ENCODE measurements at places on chromosomes 16 and 17. TPM values are rescaled to one million over a fixed set of nuclear protein-coding genes. Genes with fewer than 3 reads are reported as not detected.

- no peak for DNase-seq
Observed at GRCh38 chr17:17590141-17590751, 1.3 kb downstream of the PEMT start.

FNDC8 gene
- polyA plus RNA-seq: not detected

- no peak for DNase-seq
Observed at GRCh38 chr17:3809135-3809534, 8.1 kb upstream of the ITGAE start.

DNA sequence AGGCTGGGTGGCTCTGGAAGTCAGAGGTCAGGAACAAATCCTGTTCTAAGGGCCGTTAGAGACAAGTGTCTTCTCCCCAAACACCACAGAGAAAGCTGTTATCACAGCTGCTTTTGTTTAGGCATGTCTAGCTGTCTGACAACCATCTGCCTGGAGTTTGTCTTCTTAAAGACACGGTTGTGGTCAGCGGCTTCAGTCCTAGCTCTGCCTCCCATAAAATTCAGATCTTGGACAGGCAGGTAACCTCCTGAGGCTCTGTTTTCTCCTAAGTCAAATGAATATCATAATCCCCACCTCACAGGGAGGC lies 2.3 kb upstream of the ITGA3 start:
- DNase-seq: no peak

DNA sequence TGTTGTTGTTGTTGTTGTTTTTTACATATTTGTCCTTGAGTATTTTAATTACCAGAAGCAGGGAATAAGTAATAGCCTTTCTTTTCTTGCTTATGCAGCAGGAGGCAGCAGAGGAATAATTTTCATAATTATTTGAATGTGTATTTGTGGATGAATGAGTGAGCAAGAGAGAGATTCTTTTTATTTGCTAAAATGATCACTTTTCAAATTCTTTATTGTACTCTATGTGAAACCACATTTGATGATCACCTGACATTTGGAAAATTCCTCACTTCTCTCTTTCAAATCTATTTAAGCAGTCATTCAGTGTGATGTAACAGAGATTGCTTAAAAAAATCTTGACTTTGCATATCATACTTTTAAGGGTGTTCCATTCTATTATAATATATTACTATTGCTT lies 223.6 kb downstream of the BCAS3 start:
- DNase-seq: no peak

- no peak for DNase-seq
Observed at GRCh38 chr16:75246504-75247205, 4.8 kb downstream of the BCAR1 start.

GRCh38 chr16:79605999-79606398 lies 5.5 kb upstream of the MAF start:
- no peak for DNase-seq

SOCS7 gene
- polyA plus RNA-seq: 19.4 TPM

- DNase-seq: no peak
Observed at GRCh38 chr17:61737820-61738219, 125.5 kb downstream of the BRIP1 start.

- DNase-seq: no peak
Observed at GRCh38 chr17:74194682-74195081, 8.8 kb upstream of the RPL38 start.

ALOXE3 gene
- polyA plus RNA-seq: not detected

SEPTIN12 gene
- not detected for polyA plus RNA-seq

GRCh38 chr16:85484347-85485300 lies 128.5 kb upstream of the GSE1 start:
- DNase-seq: no peak
